NCI-H1930 (cell line): ENCODE measurements at places on chromosomes 5 and 9.

GRCh38 chr5:7714119-7714518 is 136.8 kb downstream of the CFAP90 start:
- DNase-seq = no peak

DNA sequence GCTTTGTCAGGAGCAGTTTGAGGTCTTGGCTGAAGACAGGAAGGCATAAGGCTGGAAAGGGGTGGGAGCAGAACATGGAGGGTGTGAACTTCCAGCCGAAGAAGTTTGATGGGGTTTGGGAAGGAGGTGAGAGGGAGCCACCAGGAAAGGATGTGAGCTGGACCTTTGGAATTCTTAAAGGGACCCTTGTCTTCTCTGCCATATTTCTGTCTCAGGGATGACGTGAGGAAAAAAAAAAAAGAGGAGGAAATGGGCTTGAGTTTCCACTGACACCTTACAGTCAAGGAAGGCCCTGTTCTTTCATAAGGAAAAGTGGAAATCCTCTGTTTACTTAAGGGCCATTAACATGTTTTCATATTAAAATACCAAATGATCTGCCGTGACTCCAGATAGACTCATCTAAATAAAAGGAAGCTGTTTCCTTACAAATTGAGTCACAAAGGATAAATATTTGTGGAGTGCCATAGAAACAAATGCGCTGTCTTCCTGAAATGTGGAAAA is 132.1 kb downstream of the PALM2AKAP2 start:
- DNase-seq = no peak

DNA sequence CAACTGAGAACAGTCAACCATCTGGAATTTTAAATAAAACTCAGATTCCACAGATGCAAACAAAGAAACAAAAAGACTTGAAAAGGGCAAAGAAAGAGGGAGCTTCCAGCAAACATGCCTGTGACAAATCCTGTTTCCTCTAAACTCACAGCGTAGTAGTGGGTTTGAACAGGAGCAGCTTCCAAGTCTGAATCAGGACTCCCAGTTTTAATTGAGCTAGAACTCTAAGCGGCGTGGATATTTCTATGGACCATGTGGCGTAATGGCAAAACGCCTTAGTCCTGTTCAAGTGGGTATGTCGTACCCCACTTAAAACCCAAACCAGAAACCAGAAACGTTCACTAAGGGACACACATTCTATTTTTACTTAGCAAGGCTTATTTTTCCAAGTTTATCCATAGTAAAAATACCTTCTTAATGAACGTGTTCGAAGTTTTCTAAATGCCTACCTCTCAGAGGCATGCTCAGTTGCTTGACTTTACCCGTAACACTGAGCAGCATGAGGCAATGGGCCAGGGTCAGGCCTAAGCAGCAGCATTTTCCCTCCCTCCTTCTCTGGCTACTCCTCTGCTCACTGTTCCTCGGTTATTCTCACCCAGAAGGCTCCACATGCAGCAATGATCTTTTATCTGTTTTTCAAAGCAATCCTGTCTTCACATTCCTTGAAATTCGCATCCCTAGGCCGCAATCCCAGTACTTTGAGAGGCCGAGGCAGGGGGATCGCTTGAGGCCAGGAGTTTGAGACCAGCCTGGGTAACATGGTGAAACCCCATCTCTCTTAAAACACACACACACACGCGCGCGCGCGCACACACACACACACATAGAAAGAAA is 77.9 kb downstream of the FNBP1 start:
- DNase-seq = no peak

DNA sequence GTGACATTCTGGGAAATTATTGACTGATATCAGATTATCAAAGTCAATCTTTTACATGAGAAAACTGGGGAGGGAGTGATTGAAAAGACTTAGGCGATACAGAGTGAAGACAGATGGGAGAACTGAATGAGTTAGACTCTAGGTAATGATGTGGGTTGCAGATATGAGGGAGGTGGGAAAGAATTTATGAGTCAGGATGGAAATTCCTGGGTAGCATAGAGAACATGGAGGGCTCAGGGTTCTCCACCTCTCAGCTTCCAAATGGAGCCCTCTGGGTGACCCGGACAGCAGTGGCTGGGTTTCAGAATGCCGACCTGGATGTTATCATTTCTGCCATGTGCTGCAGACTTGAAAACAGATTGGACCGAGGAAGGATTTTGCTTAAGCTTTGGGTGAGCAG is 75.4 kb upstream of the SHB start:
- DNase-seq = no peak

DNA sequence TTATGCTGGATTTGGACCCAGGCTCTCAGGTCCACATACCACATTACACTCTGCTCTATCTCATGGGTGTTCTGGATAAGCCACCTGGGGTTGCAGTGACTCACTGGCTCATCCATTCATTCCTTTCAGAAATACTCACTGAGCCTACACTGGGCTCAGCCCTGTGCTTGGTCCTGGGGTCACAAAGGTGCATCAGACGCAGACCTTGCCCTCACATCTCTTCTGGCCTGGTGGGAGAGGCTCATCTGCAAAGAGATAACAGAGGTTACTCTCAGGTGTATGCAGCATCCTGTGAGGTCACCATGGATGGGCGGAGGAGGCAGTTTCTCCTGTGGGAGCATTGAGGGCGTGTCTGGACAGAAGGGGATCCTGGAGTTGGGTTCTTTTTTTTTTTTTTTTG is 12.1 kb downstream of the CDHR2 start:
- no peak for DNase-seq

DNA sequence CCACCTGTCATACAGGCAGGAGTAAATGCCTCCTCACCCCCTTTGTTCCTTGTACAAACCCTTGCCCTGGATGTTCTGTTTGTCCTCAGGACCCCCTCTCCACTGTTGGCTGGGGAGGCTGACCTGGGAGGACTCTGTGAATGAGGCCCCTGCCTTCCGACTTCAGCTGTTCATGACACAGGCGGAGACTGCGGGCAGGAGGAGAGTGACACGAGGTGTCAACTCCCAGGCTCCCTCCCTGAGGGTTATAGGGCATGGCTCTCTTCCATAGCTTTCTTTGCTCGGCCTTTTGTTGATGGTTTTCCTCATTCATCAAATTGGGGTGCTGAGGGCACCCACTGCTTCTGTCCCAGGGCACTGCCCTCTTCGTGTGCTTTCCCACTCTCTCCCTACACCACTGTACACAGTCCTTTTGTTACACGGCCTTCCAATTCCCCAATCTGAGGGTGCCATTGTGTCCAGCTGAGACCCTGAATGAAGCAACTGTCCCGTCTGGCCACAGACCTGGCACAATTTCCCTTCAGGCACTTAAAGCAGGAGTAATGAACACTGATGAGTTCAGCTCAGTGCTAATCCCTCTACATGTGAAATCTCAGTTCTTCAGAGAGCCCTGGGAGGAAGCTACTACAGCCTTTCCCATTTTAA is 33.8 kb downstream of the KCNIP1 start:
- no peak for DNase-seq

GRCh38 chr5:33465120-33465519 is 24.4 kb downstream of the TARS1 start:
- no peak for DNase-seq

GRCh38 chr5:110896901-110897300 is 158.1 kb downstream of the SLC25A46 start:
- DNase-seq = no peak

DNA sequence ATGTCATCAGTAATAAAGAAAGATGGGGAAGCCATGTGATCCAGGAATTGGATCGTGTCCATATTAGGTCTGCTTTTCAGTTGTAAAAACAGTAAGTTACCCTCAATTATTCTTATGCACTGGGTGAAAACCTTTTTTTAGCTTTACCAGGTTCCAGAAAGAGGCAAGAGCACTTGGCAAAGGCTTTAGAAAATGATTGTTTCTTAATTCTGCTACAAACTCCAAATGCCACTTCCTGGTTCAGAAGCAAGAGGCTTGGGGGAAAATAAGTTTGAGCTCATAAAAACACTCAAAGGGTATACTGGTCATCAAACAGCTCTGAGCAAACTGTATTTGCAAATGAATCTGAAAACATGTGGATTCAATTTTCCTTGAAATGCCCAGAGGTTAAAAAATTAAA is 615.6 kb downstream of the EBF1 start:
- no peak for DNase-seq

DNA sequence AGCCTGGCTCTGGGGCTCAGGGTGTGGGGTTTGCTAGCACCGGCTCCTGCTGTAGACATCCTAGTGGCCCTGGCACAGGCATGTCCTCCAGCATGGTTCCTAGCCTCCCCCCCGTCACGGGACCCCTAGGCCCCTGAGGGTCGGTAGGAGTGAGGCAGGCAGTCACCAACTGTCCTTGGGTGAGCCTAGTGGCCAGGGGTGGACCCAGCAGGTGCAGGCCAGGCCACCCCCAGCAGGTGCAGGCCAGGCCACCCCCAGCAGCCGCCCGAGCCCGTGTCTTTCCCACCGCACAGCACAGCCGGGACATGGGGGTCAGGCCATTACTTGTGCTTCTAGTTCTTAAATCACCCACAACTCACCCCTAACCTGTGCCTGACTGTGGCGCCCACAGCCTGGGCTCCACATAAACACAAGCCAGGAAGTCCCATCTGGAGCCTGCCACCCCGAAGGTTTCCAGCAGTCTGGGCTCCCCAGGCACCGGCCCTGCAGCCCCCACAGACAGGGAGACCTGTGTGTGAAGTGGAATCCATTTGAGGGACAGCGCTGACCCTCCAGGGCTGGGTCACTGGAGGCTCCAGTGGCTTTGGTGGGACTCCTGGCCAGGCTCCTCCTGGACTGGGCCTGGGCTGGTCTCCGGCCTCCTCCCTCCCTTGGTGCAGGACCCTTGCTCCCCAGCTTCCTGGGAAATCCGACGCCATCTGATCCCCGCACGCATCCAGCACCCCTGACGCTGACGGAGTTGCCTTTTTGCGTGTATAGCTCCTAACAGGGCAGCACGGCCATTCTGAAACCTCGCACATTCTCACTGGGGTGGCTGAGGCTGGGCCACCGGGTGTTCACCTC is 114.1 kb upstream of the LPCAT1 start:
- no peak for DNase-seq

DNA sequence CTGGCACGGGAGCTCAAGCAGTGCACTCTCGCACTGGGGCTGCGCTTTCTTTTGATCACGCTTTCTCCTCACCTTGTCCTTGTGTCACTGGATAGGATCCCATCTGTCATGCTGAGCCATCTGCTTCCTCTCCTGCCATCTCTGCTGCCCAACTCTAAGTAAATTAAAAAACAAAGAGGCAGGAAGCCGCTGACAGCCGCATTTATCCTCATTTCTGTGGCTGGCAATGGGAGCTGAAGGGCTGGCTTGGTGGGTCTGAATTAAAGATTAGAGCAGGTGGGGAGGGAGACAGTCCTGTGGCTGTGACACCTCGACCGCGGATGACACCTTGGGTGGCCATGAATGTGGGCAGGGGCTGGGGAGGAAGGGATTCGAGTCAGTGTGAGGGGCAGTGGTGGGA is 159.2 kb upstream of the ALDH1B1 start:
- no peak for DNase-seq

DNA sequence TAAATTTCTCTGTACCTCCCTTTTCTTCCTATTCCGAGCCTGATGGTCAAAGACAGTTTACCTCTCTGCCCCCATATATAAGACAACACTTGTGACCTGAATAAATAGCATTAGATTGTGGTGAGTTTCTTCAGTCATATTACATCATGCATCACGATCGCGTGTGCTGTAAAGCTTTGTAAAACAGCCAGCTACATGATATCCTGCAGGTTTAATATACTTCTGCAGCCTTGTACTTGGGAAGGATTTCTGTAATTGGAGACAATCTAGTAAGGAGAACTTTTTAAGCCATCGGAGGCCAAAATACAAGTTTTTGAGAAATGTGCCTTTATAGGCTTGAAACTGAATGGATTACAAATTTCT is 711.8 kb upstream of the WWC1 start:
- no peak for DNase-seq

- no peak for DNase-seq
Observed at GRCh38 chr5:20611620-20612019, 623.6 kb upstream of the CDH18 start.

- DNase-seq = no peak
Observed at GRCh38 chr5:64861281-64861680, 92.6 kb downstream of the CWC27 start.

- DNase-seq = no peak
Observed at GRCh38 chr5:159704160-159704559, 212.1 kb upstream of the ADRA1B start.

- no peak for DNase-seq
Observed at GRCh38 chr9:99023831-99024230, 80.1 kb downstream of the COL15A1 start.

- no peak for DNase-seq
Observed at GRCh38 chr9:114084282-114085073, 6.4 kb upstream of the AMBP start.
